ENCODE measurements at places on chromosomes 7 and 10. TPM values are rescaled to one million over a fixed set of nuclear protein-coding genes. Genes with fewer than 3 reads are reported as not detected.

Gene CFTR
- not detected for total RNA-seq

Gene RP9
- total RNA-seq, result 7.7 TPM

Gene ANKRD30A
- not detected for total RNA-seq

Gene RASA4B
- 3.5 TPM for total RNA-seq

Gene SLC13A1
- total RNA-seq, result not detected

Gene NPY
- total RNA-seq, result not detected

Gene GDF10
- total RNA-seq, result 44.9 TPM

Gene COBL
- total RNA-seq, result under 0.01 TPM

Gene DOCK4
- 29.5 TPM for total RNA-seq

Gene CYP3A7
- 0.33 TPM for total RNA-seq

Gene UPK3BL1
- 10.3 TPM for total RNA-seq

Gene GPR141
- total RNA-seq, result not detected

Gene CCDC201
- total RNA-seq, result not detected

Gene MKX
- 0.83 TPM for total RNA-seq

Gene SRGN
- total RNA-seq, result 25.8 TPM

Gene GHRHR
- total RNA-seq, result not detected

Gene SH3PXD2A
- 24.0 TPM for total RNA-seq

Gene FKBP6
- total RNA-seq, result not detected

Gene ABLIM1
- 4.6 TPM for total RNA-seq

Gene SPDYE6
- 0.15 TPM for total RNA-seq

Gene SSC4D
- 0.33 TPM for total RNA-seq

Gene FGFR2
- 0.17 TPM for total RNA-seq

Gene CYP26C1
- not detected for total RNA-seq

Measured in smooth muscle cell of trachea (primary cell).